ENCODE measurements at places on chromosomes 16 and 17.

DNA sequence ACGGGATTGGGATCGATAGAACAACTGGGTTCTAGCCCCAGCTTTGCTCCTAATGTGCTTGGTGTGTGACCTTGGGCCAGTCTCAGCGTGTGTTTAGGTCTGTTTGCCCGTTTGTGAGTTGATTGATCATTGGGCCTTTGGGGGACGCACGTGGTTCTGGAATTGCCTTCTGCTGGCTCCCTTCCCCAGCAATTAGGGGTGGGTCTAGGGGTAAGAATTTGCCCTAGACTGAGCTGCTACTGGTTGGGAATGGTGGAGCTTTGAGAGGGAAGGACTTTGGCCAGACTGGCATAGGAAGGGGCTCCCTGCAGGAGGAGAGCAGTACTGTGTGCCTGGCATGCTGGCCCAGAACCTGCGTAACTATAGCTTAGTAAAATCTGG, 1.5 kb downstream of the SPNS2 start:
- DNase-seq: no peak

GRCh38 chr17:46063241-46063640, 64.2 kb downstream of the STH start:
- no peak for DNase-seq

DNA sequence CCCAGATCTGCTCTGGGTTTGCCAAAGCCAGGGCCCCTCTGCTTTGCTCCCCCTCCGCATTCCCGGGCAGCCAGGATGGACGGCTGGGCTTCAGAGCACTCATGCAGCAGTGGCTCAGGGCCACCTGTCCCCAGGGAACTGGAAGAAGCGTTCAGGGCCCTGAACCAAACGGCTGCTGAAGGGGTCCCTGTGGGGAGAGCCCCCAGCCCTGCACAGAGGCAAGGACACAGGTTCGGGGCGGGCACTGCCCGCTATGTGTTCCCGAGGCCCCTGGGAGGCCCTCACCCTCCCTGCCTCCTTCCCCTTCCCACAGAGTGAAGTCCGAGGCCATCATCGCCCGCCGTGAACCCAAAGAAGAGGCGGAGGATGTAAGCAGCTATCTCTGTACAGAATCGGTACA, 10.4 kb downstream of the NME3 start:
- DNase-seq: no peak

DNA sequence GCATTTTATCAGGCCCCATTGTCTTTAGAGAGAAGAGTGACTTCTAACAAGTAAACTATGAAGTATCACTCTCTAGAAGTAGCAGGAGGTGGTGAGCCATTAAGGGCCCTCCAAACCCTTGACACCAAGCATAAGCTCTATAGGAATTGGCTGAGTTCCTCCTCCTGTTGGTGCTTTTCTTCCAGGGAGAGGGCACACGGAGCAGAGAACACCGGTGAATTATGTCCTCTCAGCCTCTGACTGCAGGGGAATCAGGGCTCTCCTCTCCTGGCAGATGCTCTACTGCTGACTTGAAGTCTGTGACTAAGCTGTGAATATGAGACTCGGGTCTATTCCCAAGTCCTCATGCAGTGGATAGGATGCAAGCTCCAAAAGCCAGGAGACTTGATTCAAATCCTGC, 32.3 kb downstream of the CHD9 start:
- DNase-seq: peak; percentile 36

DNA sequence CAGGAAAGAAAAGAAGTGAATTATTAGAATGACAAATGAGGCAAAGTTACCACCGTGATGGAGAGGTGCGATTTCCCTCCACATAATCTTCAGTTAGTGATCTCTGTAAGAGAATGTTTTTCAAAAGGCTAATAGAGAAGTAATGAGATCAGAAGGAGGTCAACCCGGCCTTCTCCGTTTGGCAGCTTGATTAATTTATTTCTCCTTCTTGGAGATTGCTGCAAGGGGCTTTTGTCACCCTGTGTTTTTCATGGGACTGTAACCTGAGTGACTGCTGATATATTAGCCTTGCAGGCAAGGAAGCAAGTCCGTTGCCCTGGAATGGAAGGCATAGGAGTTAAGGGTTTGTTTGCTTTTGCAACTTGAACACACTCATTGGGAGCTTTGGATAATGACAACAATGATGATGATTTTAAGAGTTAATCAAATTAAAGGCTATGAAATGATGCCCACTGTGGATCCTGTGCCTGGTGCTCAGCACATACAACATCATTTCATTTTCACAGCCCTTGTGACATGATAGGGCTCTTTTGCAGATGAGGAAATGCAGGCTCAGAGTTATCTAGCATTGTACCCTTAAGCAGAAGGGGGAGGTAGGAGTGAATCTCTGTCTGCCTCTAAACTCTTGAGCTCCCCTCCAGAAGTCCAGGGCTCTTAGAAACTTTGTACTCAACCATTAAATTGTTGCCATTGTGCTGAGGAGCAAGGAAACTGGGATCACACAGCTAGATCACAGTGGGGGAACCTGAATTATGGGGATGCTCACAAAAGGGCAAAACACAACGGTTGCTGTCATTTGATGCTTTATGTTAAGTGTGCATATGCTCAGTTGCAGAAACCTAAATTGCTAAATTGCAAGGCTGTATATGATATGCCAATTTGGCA, 226.3 kb downstream of the WWOX start:
- DNase-seq: no peak

GRCh38 chr17:63928966-63929695, 3.0 kb downstream of the CD79B start:
- no peak for DNase-seq

GRCh38 chr17:73847952-73848351, 203.7 kb upstream of the SDK2 start:
- no peak for DNase-seq

- no peak for DNase-seq
Measured at GRCh38 chr17:18177722-18178121, 5.9 kb upstream of the ALKBH5 start.

All from NCI-H2171 treated with DMSO at 0.1 percent for 48 hours (cell line).